ENCODE measurements at places on chromosomes 5 and 9. TPM values are rescaled to one million over a fixed set of nuclear protein-coding genes. Genes with fewer than 3 reads are reported as not detected.

DNA sequence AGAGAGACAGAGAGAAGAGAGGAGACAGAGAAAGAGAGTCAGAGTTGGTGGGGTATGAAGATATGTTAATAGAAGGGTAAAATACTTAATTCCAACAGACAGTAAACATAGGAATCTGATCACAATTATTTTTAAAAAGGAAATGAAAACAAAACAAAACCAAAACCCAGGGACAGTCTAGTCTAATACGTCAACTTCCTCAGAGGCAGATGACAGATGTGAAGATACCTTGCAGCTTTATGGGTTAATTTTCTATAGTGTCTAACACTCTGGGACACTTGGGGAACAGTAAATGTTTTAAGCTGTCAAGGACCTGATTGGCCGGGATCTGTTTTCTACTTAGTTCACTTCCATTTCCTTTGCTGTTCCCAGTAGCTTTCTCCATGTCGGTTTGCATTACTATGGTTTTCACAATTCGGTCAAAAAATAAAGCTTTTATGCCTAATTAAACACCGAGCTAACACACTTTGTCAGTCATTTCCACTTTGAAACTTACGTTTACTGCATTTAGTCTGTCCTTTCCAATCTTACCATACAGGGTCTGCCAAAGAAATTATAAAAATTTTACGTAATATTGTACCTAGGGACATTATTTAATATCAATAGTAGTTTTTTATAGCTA lies 216.5 kb downstream of the MCTP1 start:
- no peak for DNase-seq

DNA sequence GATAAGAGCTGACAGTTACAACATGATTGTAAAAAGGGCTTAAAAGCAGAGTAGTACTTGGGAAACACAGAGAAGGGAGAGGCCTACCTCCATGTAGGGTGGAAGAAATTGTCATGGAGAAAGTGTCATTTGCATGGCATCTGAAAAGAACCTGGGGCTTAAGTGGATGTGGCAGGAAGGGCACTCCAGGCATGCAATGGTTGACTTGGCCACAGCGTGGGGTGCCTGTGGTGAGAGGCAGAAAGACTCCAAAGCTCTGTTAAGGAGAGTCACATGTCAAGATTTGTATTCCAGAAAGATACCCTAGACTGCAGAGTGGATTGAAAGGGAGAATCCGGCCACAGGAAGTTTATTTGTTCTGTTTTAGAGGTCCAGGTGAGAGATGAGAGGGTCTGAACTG lies 2.4 kb downstream of the POLR3G start:
- peak; percentile 52 for DNase-seq

DNA sequence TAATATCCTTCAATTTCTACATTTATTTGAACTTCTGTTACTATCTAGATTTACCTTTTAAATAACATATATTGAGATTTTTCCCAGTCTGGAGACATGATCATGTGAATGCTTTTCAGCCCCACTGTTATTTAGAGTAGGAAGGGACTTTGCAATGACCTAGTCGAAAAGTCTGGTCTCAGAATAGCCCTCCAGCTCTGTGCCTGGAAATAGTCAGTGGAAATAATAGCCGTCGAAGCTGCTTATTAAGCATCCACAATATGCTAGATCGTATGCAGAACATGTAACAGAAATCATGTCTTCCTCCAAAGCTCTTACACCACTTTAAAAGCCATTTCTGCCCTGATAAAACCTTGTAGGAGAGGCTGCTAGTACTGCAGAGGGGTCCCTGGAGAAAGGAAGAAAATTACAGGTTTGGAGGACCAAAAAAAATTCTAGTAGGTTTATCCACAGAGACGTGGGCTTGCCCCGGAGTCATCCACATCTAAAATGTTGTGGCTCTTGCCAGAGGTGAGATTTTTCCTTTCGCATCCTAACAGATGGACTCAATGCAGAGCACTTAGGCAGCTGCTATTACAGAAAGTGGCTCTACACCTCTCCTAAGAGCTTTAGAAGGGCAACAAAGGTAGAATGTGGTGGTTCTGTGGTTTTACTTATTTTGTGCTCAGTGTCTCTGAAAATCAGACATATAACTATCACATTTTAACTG lies 2.5 kb upstream of the FGF1 start:
- no peak for DNase-seq

DNA sequence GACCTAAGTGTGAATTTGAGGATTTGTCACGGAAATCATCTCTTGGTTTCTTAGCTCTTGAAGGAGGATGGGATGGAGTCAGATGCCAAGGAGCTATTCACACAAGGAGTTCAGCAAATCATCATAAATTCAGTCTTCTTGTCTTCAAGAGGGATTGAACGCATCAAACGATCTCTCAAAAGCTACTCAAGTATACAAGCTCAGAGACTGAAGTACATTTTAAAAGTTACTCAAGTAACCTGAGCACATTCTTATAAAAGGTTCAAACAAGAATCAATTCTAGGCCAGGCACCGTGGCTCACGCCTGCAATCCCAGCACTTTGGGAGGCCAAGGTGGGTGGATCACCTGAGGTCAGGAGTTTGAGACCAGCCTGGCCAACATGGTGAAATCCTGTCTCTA lies 21.1 kb upstream of the GOLPH3 start:
- no peak for DNase-seq

SLC22A4 gene
- 4.7 TPM for total RNA-seq

GRCh38 chr9:125495172-125496119 lies 211.6 kb downstream of the MAPKAP1 start:
- DNase-seq = no peak

- no peak for DNase-seq
Observed at GRCh38 chr5:151574444-151574996, 16.6 kb downstream of the FAT2 start.

GPX3 gene
- total RNA-seq = 22.8 TPM

MARCOL gene
- not detected for total RNA-seq

SLC36A2 gene
- total RNA-seq = not detected

IL3 gene
- total RNA-seq = not detected

KCNIP1 gene
- 20.8 TPM for total RNA-seq

- peak; percentile 94 for DNase-seq
Observed at GRCh38 chr5:33272288-33272687, 168.5 kb upstream of the TARS1 start.

DNA sequence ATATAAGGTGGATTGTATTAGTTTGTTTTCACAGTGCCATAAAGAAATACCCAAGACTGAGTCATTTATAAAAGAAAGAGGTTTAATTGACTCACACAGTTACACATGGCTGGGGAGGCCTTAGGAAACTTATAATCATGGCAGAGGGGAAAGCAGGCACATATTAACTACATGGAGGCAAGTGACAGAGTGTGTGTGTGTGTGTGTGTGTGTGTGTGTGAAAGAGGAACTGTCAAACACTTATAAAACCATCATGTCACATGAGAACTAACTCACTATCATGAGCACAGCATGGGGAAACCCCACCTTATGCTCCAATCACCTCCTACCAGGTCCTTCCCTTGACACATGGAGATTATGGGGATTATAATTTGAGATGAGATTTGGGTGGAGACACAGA lies 118.6 kb downstream of the SPEF2 start:
- DNase-seq = no peak

GFRA3 gene
- total RNA-seq = not detected

DNA sequence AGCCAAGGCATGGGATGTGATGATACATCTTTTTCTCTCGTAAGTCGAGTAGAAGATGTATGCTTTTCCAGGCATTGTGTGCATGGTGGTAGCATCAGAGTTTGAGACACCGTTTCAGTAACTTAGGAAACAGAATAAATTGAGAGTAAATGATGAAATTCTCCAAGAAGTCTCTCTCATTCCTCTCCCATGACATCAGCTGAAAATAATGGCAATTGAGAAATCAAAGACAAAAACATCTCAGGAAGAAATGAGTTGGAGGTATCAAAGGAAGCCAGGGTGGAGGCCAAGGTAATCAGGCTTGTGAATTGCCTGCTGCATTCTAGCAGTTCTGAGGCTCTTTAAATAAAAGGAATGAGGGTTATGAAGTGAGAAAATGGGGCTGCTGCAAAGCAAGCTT lies 53.9 kb downstream of the SGCD start:
- DNase-seq = no peak

DNA sequence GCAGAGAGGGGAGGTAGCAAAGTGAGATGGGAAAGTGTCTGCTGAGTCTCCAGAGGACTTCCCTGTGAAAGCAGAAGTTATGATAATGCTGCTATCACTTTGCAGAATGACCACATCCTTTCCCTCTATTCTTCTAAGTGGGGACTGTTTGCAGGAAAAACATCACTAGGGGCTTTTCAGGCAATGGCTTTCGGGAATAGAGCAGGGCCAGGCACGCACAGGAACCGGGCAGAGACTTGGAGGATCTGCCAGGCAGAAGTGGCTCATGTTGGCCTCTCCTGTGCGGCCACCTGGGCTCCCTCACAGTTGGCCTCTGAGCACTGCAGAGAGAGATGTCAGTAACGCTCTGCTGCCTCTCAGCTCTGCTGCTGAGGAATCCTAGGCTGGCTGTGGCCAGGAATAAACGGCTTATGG lies 214.7 kb downstream of the MAST4 start:
- no peak for DNase-seq

HEXB gene
- total RNA-seq = 164 TPM

GRCh38 chr5:115842089-115842935 lies 577 bp downstream of the AP3S1 start:
- DNase-seq = peak; percentile 78

- no peak for DNase-seq
Observed at GRCh38 chr5:76378355-76378754, 24.7 kb upstream of the IQGAP2 start.

HTR1A gene
- total RNA-seq = not detected

- no peak for DNase-seq
Observed at GRCh38 chr5:79642210-79642609, 30.0 kb downstream of the TENT2 start.
